ENCODE measurements at places on chromosomes 1 and 21.

DNA sequence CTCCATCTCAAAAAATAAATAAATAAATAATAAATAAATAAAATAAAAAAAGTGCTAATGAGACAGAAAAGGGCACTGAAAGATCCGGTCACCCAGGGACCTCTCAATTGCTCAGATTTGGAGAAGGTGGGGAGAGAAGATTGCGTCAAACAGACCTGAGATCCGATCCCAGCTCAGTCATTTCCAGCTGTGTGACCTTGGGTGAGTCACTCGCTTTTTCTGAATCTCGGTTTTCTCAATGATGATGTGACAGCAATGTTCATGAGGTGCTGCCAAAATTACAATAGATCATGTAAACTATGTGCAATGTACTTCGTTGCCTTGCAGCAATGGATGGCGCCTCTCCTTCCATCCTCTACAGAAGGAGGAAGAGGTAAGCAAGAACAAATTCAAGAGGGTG is 11.1 kb upstream of the MEF2D start:
- H3K36me3 ChIP-seq, result no peaks in the 10 kb centered on the region
- H3K27me3 ChIP-seq, result no peaks in the 10 kb centered on the region
- peaks cover 13% of the 10 kb centered on the region for H3K4me1 ChIP-seq
- no peak for DNase-seq
- H3K27ac ChIP-seq, result no peak overlapping the region

- no peaks in the 10 kb centered on the region for H3K4me1 ChIP-seq
- peaks cover 47% of the 10 kb centered on the region for H3K36me3 ChIP-seq
- H3K4me3 ChIP-seq, result no peak overlapping the region
- H3K27me3 ChIP-seq, result no peaks in the 10 kb centered on the region
- DNase-seq, result no peak
- no peak overlapping the region for H3K27ac ChIP-seq
These were observed 31.5 kb downstream of the TMCO1 start for GRCh38 chr1:165737196-165737595.

DNA sequence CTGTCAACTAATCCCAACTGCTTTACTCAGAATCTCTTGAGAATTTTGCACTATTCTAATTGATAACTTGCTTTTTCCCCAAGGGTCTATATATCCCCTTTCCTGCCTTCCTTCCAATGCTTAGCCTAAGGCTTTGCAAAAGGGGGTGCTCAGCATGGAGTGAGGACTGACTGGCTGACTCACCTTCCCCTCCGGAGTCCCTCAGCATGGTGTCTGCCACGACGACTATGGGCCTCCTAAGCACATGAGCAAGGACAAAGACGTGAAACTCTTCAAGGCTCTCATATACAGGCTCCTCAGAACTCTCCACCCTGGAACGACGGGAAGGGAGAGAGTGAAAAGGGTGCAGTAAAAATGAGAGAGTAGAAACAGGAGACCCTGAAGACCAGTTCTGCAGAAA is 13.2 kb upstream of the MTMR11 start:
- no peaks in the 10 kb centered on the region for H3K4me1 ChIP-seq
- no peak overlapping the region for H3K4me3 ChIP-seq
- H3K36me3 ChIP-seq, result peaks cover 22% of the 10 kb centered on the region

DNA sequence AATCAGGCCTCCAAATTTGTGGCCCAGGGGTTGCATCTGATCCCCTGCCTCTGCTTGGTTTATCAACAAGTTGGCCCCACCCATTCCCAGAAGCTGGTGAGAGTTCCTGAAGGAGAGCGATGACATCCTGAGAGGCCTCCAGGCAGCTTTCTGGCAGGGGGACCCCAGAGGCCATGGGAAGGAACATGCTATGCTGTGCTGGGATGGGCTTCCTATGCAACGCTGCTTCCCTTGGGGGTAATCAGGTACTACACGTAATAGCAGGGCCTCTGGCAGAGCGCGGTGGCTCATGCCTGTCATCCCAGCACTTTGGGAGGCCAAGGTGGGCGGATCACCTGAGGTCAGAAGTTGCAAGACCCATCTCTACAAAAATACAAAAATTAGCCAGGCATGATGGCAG is 8.4 kb upstream of the MTF1 start:
- H3K36me3 ChIP-seq, result peaks cover 52% of the 10 kb centered on the region
- no peak for DNase-seq
- no peaks in the 10 kb centered on the region for H3K27me3 ChIP-seq
- no peak overlapping the region for H3K4me3 ChIP-seq

DNA sequence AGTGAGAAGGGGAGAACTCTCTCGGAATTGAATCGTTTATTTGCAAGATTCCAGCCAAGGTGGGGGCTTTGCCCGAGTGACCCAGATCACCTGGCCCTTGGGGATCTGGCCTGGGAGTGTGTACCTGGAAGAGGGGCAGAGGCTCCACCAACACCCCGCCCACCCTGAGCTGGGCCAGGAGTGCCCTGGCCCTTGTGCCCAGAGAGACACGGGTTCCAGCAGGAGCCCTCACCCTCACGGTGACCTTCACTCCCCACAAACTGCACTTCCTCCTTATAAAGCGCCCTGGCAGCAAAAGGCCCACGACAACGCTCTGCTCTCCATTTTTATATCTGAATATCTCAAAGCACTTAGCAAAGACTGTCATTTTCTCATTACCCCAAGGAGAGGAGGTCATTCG is 16.6 kb downstream of the CASZ1 start:
- no peaks in the 10 kb centered on the region for H3K4me1 ChIP-seq
- DNase-seq, result no peak
- H3K36me3 ChIP-seq, result no peaks in the 10 kb centered on the region
- no peak overlapping the region for H3K27ac ChIP-seq

- peaks cover 7% of the 10 kb centered on the region for H3K4me1 ChIP-seq
- no peak overlapping the region for H3K4me3 ChIP-seq
- H3K36me3 ChIP-seq, result no peaks in the 10 kb centered on the region
- H3K27ac ChIP-seq, result no peak overlapping the region
- H3K27me3 ChIP-seq, result no peaks in the 10 kb centered on the region
These were observed 3.5 kb downstream of the GPATCH2 start for GRCh38 chr1:217627431-217627830.

GRCh38 chr1:229119161-229119560 is 151.8 kb upstream of the RAB4A start:
- no peak for DNase-seq
- H3K4me1 ChIP-seq, result peaks cover 4% of the 10 kb centered on the region
- no peak overlapping the region for H3K27ac ChIP-seq
- H3K36me3 ChIP-seq, result no peaks in the 10 kb centered on the region
- H3K27me3 ChIP-seq, result no peaks in the 10 kb centered on the region

GRCh38 chr1:70641868-70642267 is 230.8 kb downstream of the CTH start:
- H3K27me3 ChIP-seq, result no peaks in the 10 kb centered on the region
- H3K27ac ChIP-seq, result no peak overlapping the region
- no peak for DNase-seq
- no peak overlapping the region for H3K4me3 ChIP-seq
- no peaks in the 10 kb centered on the region for H3K36me3 ChIP-seq

DNA sequence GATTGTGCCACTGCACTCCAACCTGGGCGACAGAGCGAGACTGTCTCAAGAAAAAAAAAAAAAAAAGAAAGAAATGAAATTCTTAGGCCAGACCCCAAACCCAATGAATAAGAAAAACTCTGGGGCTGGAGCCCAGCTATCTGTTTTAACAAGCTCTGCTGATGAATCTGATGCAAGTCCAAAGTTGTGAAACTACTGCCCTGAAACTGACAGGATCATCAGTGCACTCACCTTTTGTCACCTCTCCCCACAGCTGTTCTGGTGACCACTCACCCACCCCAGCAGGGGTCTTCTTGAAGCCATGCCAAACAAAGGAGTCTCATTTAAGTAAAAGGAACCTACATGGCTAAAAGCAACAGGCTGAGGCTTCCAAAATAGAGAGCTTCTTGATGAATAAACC is 8.4 kb downstream of the PABPC4 start:
- DNase-seq, result no peak
- H3K4me1 ChIP-seq, result peaks cover 9% of the 10 kb centered on the region
- no peak overlapping the region for H3K27ac ChIP-seq

GRCh38 chr1:145963265-145964019 is 933 bp downstream of the ANKRD34A start:
- H3K4me1 ChIP-seq, result peaks cover 57% of the 10 kb centered on the region
- no peaks in the 10 kb centered on the region for H3K36me3 ChIP-seq
- DNase-seq, result no peak
- peak overlapping the region; percentile 58 for H3K27ac ChIP-seq

DNA sequence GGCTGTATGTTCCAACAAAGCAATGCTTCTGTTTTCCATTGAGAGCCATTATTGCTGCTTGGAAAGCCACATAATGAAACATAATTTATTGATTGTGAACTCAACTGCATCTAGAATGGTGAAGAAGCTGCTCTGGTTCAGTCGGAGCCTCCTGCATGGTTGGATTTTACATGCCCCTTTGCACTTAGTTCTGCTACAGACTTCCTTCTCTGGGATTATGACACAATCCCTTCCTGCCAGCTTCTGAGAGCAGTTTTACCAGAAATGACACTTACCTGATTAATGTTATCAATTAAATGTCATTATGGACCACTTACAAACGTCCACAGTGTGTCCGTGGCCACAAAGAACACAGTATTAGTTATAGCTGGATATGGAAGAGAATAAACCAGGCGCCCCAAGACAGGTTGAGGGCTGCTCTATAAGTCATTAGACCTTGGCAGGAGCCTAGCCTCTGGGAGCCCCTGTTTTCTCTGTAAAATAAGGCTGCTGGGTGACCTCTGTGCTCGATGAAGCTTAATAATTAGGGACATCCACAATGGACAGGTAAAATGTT is 7.0 kb upstream of the CD58 start:
- H3K4me3 ChIP-seq, result no peak overlapping the region
- no peak for DNase-seq
- H3K27ac ChIP-seq, result no peak overlapping the region
- no peaks in the 10 kb centered on the region for H3K36me3 ChIP-seq

DNA sequence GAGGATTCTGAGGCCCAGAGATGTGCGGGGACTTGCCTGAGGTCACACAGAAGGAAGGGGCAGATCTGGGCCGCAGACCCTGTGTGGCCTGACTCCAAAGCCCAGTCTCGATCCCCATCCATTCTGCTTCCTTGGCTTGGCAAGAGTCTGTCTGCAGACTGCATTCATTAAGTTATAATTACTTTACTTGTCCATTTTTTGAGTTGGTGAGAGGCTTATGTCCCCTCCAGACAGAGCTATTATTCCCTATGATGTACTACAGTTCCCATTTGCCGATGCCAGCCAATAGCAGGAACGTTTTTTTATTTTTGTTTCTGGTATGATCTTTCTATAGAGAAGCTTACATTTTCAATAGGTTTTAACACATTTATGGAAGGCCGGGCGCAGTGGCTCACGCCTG is 101.5 kb downstream of the ARHGEF10L start:
- H3K27ac ChIP-seq, result no peak overlapping the region
- no peaks in the 10 kb centered on the region for H3K27me3 ChIP-seq
- H3K36me3 ChIP-seq, result no peaks in the 10 kb centered on the region

DNA sequence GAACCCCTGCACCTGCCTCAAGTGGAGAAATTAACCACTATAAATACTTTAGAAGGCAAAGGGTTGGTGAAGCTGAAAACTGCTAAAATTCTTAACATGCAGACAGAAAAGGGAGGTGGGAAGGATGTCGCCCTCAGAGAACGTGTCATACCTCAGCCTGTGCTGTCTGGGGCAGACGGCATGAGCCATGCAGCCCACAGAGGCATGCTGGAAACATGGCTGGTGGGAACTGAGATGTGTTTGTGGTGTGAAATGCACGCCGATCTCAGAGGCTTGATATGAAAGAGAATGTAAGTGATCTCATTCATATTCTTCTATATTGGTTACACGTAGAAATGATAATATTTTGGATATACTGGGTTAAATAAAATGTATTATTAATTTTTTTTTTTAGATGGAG is 16.3 kb downstream of the AGPAT3 start:
- peaks cover 27% of the 10 kb centered on the region for H3K36me3 ChIP-seq
- H3K27ac ChIP-seq, result no peak overlapping the region
- H3K4me1 ChIP-seq, result peaks cover 55% of the 10 kb centered on the region
- H3K4me3 ChIP-seq, result no peak overlapping the region
- no peak for DNase-seq

DNA sequence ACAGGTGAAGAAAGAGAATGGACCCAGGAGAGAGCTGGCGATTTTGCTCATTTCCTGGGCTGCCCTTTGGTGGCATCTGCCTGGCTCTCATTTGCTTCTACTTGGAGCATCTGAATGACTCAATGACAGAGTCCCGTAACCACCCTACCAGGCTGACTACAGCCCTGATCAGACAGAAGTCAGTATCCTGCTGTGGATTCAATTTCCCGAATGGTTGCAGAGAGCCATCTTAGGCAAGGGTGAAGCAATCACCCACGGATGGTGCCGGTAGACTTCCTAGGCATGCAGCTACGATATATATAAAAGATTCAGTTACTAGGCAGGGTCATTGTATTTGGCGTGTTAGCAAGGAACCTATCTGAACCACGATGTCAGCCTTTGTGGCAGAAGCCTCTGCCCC is 10.2 kb downstream of the AJAP1 start:
- no peaks in the 10 kb centered on the region for H3K4me1 ChIP-seq
- DNase-seq, result no peak
- no peak overlapping the region for H3K4me3 ChIP-seq

DNA sequence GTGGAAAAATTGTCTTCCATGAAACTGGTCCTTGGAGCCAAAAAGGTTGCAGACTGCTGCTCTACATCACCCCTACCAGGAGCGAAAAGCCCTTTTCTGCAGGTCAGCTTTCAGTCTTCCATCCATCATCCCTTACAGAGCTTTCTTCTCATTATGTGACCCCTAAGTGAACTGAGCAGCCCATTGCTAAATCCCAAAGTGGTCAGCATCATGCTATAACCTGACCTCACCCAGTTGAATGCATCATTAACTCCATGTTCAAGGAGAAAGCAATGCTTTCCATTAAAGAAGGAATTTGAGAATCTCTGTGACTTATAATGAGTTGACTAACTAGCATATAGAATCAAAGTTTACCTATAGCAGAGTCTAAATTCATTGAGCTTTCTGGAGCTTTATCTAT is 10.4 kb upstream of the IL24 start:
- H3K4me1 ChIP-seq, result peaks cover 20% of the 10 kb centered on the region
- DNase-seq, result no peak
- no peaks in the 10 kb centered on the region for H3K36me3 ChIP-seq
- no peak overlapping the region for H3K27ac ChIP-seq
- H3K4me3 ChIP-seq, result no peak overlapping the region

DNA sequence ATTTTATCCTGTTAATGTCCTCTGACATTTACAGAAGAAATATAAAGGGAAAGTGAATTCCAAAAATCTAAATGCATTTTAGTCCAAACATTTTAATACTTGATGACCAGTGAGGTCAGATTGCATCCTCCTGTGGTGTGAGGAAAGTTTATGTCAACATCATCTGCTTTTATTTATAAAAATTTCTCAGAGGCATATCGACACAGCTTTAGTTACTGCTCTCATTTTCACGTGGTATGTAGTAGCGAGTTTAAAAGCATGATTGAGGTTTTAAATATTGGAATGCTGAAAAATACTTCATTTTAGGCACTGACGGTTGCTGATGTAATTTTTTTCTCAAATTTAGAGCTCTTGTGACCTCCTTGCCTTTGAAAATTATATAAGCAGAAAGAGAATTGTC is 234.8 kb downstream of the HMCN1 start:
- no peaks in the 10 kb centered on the region for H3K36me3 ChIP-seq
- H3K4me3 ChIP-seq, result no peak overlapping the region
- H3K27me3 ChIP-seq, result no peaks in the 10 kb centered on the region
- DNase-seq, result no peak
- H3K4me1 ChIP-seq, result no peaks in the 10 kb centered on the region
